ENCODE measurements at places on chromosomes 3 and 15.

- DNase-seq = no peak
Observed at GRCh38 chr15:96374499-96374898, 44.0 kb downstream of the NR2F2 start.

DNA sequence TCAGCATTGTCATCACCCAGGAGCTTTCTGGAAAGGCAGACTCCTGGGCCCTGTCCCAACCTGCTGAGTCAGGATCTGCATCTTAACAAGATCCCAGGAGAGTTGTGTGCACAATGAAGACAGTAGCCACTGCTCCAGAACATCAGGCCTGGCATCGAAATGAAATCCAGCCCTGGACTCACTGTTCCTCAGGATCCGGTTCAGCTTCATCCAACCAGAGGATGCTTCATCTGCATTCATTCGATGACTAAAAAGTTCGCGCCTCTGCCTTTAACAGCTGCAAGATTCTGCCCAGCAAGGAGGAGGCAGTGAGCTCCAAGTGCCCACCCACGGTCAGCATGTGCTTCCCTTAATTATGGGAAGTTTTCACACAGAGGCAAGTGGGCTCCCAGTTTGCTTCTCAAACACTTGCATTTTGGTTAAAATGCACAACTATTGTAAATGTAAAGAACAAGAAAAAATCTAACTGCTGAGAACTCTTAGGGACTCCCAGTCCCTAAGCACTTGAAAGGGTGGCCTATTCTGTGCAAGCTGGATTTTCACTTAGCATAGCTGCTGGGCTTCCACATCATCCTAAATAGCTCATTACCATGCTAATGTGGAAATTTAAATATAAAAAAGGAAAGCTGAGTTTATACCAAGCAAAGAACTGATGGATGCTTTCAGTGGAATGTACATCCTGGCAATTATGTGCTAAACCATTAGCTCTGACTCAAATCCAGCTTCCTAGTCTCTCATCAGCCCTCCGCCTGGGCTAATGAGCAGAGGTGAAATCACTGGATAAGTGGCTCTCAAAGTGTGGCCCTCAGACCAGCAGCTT lies 25.5 kb upstream of the ESYT3 start:
- DNase-seq = no peak

GRCh38 chr3:55481744-55482495 lies 5.2 kb downstream of the WNT5A start:
- no peak for DNase-seq

GRCh38 chr15:67035886-67036285 lies 29.5 kb upstream of the SMAD3 start:
- no peak for DNase-seq

GRCh38 chr15:70058642-70059360 lies 38.9 kb downstream of the TLE3 start:
- DNase-seq = no peak

DNA sequence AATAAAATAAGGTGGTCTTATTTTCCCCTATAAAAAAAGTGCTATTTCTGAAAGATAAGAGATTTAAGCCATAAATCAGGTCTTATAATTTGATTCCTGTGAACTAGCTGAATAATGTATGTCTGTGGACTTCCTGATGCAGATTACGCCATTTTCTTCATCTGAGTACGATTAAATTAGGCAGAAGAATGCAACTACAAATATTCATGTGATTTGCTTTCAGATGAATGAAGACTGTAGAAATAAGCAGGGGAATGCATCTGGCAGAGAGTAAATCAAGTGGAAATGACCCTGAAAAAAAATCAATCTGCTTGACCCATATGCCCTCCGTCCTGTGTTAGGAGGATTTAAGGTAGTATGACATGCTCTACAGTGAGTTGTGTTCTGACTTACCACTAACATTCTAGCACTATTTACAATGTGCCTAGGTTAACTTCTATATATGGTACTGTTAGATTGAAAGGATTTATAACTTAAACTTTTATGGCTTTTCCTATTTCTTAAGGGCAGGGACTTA lies 14.7 kb downstream of the BNIP2 start:
- no peak for DNase-seq

GRCh38 chr3:37295925-37296324 lies 121.5 kb upstream of the LRRFIP2 start:
- no peak for DNase-seq

GRCh38 chr15:80573606-80574005 lies 121.5 kb upstream of the ABHD17C start:
- no peak for DNase-seq

GRCh38 chr3:12791430-12791829 lies 5.0 kb upstream of the CAND2 start:
- no peak for DNase-seq

DNA sequence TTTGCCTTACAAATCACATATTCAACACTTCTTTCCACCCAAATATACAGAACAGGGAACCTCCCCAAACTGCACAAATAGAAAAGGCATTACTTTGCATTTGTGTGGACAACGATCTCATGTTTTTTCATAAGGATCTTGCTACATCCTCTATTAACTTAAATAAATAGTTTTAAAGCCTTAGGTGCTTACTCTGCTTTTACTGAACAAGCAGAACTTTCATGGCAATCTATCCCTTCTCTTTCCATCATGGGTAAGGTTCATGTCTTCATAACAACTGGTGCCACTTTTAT lies 18.1 kb downstream of the SIAH2 start:
- no peak for DNase-seq

- no peak for DNase-seq
Observed at GRCh38 chr15:96200357-96200967, 130.0 kb upstream of the NR2F2 start.

DNA sequence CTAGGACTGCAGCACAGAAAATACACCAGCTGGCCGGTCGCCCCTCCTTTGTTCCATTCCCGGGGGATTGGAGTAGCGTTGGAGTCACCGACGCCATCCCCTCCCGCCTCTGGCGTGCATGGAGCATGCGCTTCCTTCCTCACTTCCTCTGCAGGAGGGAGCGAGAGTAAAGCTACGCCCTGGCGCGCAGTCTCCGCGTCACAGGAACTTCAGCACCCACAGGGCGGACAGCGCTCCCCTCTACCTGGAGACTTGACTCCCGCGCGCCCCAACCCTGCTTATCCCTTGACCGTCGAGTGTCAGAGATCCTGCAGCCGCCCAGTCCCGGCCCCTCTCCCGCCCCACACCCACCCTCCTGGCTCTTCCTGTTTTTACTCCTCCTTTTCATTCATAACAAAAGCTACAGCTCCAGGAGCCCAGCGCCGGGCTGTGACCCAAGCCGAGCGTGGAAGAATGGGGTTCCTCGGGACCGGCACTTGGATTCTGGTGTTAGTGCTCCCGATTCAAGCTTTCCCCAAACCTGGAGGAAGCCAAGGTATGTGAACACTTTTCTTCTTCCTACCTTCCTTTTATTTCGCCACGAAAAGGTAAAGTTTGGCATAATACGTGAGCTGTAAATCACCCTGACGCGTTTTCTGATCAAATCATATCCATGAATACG lies at the start of gene SCG3:
TSS of gene SCG3 (plus strand) at position 201 of the 661 bp plus-strand sequence. CDS start at position 454, 253 bp downstream.
- no peak for DNase-seq

DNA sequence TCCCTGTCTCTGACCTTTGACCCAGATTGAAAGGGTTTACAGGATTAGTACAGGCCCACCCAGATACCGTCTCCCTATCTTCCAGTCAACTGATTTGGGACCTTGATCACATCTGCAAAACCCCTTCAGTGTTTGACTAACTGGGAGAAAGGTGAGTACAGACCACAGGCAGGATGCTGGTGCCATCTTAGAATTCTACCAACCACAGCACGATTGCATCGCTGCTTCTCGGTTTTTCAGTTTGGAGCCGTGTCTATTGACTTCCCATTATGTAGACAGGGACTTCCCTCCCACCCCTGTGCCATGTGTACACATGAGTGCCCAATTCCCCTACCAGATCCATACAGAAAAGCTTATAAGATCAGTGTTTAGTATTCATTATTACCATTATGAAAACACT lies 6.6 kb upstream of the KLF13 start:
- no peak for DNase-seq

DNA sequence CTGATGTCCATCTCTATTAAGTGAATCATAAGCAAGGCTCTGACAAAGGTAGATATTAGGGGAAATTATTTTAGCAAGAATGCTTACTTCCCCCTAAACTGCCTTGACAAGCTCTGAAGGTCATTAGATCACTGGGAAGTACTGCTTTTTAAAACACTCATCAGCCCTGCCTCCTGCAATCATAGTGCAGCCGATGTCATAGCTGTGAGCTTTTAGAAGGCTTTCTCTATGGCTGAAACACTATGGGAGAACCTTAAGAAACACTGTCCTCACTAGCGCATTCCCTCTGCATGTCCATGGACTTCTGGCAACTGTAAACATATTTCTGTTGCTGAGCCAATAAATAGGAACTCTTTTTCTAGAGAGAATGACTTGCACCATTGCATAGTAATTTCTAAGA lies 38.7 kb upstream of the PTPRG start:
- DNase-seq = no peak

- no peak for DNase-seq
Observed at GRCh38 chr15:66489179-66489791, 8.3 kb downstream of the SNAPC5 start.

DNA sequence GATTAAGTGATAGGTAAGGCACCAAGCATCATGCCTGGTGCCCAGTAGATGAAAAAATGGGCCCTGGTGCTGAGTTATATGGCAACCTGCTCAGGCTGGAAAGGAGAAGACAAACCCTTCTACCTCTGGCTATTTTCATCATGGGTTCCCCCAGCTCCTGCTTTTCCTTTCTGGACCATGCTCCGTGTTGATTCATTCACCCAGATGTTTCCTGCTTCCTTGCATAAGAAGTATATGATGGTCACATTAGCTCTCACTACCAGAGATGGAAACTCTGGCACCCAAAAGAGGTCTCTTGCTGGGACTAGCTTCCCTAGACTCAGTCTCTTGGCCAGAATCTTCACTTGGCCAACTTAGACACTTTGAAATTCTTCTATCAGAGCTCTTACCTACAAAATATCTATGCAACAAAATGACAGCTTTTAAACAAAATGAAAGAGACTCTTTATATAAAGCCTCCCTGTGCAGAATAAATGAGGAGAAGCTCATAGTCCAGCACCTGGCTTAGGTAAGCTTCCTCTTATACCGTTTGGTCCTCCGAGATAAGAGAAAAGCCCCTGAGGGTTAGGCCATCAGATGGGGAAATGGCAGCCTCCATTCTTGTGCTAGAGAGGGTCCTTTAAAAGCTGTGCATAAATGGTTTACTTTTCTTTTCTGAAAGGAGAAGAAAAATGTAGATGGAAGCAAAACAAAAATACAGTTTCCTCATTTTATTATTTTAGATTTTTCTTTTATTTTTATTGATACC lies 46.8 kb upstream of the MCF2L2 start:
- no peak for DNase-seq

GRCh38 chr15:51076524-51077220 lies 18.0 kb downstream of the TNFAIP8L3 start:
- no peak for DNase-seq

DNA sequence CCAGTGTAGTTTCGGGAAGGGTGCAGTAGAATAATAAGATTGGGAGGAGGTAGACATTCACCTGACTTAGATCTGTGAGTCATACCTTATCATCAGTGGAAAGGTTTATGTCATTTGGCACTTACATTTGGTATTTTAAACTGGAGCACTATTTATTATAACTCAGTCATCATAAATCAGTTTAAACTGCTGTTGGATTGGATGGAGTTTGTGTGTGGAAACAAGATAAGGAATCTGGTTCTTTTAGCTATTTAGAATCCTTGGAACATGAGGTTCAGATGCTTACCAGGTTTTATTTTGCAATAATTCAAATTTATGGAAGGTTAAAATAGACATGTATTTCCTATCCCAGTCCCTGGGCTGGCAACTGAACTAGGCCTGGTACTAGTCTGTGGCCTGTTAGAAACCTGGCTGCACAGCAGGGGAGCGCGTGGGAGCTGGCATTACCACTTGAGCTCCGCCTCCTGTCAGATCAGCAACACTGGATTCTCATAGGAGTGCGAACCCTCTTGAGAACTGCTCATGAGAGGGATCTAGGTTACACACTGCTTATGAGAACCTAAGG lies 34.5 kb downstream of the ZFAND6 start:
- DNase-seq = no peak

- no peak for DNase-seq
Observed at GRCh38 chr15:93895976-93896770, 335.2 kb upstream of the MCTP2 start.

DNA sequence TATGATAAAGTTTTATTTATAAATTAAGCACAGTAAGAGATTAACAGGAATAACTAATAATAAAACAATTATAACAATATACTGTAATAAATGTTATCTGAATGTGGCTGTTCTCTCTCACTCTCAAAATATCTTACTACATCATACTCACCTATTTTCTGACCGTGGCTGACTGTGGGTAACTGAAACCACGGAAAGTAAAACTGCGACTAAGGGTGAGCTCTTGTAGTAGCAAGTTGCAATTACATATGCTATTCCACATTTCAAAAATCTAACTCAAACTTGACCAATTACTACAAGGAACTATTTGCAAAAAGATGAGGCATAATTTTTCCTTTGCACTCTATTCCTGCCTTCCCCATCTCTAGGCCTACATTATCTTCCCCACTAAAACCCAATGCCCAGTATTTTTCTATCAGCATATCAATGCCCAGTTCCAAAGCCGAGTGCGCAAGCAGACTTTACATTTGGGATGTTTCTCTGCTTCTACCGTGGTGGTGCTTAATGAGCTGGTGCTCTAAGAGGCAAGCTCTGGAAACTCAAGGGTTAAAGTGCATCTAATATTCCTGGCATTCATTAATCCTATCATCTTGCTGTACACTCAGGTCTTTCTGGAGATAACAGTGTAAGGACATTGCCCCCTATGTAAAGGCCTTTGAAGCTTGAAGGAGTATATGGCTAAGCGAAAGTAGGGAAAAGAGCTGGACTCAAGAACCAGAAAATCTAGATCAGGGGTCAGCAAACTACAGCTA lies 6.7 kb downstream of the PCYT1A start:
- no peak for DNase-seq

- no peak for DNase-seq
Observed at GRCh38 chr15:95121191-95121590, 889.8 kb downstream of the MCTP2 start.

DNA sequence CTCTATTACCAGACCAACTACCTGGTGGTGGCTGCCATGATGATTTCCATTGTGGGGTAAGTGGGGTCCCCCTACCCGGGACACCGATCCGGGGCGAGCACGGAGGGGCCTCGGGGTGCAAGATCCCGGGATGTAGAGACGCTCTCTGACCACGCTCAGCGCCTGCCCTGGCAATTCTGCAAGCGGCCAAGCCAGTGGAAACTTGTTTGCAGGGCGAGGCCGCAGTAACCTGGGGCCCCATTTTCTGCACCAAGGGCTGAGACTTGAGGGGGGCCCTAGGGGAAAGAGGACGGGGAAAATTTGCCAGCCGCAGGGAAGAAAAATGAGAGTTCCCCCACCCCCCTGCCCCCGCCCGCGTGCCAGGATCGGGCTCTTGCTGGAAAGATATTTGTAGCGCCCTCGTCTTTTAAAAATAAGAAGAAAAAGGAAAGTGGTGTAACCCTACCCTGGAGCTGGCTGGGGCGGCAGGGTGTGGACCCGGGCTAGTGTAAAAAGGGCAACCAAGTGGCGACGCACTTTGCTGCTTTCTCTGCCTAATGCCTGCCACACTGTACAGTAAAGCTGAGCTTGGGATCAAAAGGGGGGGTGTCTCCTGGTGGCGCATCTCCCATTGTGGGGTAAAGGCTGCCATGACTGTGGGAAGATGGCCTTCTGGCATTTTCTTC lies 563 bp downstream of the ARL6IP5 start:
- no peak for DNase-seq

GRCh38 chr3:128040041-128040440 lies 12.2 kb upstream of the SEC61A1 start:
- no peak for DNase-seq
